ENCODE measurements at places on chromosomes 2 and 18.

- DNase-seq: no peak
Observed at GRCh38 chr2:56017784-56018183, 94.2 kb upstream of the EFEMP1 start.

- DNase-seq: no peak
Observed at GRCh38 chr18:1147730-1148129, 243.1 kb downstream of the ADCYAP1 start.

DNA sequence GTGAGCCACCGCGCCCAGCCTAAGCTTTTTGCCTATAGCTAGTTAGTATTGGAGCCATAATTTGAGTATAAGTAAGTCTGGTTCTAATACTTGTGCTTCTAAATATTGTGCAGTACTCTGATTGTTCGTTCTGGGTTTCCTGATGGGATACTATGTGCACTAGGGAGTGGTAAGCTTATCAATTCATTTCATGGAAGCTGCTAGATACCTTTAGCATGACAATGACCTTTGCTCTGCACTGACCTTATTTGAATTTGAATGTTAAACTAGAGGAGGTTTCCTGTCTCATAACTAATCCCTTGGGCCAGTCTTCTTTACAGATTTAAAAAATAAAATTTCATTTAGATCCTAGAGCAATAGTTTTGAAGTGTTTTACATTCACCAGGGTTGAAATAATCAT is 125.1 kb downstream of the GPD2 start:
- no peak for DNase-seq

DNA sequence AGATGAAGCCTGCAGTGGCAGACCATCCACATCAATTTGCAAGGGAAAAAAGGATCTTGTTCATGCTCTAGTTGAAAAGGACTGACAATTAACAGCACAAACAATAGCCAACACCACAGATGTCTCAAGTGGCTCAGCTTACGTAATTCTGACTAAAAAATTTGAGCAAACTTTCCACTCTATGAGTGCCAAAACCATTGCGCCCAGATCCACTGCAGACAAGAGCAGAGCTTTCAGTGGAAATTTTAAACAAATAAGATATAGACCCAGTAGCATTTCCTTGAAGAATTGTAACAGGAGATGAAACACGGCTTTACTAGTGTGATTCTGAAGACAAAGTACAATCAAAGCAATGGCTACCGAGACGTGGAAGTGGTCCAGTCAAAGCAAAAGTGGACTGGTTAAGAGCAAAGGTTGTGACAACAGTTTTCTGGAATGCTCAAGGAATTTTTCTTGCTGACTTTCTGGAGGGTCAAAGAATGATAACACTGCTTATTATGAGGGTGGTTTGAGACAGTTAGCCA is 12.0 kb upstream of the ZNF396 start:
- DNase-seq: no peak

DNA sequence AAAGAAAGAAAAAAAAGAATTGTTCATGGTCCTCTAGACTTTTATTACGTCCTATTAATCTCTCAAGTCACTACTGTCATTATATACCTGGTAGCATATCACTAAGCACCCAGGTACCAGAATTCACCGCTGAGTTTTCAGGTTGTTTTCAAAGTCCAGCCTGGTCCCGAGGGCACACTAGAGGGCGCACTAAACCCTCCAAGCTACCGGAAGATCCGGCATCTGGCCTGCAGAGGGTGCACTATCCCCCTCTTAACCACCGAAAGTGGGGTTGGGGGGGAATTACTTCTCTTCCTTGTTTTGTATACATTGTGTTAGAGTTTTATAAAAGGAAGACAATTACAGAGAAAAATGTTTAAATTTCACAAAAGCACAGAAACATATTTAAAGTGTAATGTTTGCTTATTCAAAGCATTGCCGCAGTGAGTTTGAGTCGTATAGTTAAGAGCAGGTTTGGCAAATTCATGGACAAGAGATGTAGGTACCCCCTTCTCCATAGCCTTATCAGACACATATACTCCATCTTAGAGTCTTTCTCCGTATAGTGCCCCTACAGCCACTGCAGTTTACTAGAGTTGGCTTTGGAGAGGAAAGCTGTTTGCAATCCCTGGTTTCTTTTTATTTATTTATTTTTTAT is 19.2 kb downstream of the MOGAT1 start:
- peak; percentile 25 for DNase-seq

DNA sequence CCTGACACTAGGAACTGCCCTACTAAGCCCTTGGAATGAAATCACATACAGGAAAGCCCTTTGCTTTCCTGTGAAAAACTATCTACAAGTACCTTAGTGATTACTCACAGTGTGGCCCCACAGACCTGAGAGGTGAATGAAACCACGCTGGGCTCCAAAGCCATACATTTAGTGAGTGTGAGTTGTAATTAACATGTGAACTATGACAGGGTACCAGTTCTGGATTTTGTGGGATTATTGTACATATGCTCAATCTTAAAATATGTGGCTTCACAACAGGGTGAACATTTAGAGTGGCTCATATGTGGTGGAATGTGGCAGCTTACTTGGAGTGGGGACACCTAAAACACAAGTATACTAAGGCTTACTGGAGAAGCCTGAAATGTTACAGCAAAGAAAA is 12.3 kb downstream of the KCTD1 start:
- DNase-seq: no peak

DNA sequence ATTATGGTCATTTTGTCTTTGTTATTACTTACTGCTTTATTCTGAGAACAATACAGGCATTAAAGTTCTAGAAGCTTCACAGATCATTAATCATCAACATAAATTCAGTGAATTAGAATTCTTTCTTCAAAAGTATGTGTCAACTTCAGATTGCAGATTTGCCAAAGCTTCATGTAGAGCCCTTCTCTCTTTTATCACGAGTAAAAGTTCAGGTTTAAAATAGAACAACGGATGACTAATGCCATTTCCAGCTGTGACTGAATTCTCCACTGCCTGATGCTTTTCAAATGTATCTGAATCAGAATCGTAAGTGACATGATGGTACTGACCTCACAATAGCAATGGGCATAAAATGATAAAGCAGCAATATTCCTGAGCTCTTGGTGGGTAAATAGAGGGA is 116.0 kb downstream of the ABCA12 start:
- DNase-seq: no peak

- DNase-seq: no peak
Observed at GRCh38 chr2:56229397-56230060, 45.7 kb downstream of the CCDC85A start.

Data from T-helper 22 cell (primary cell).